ENCODE measurements at places on chromosomes 12 and 14.

- DNase-seq: peak; percentile 43
Measured at GRCh38 chr14:93906341-93907329, 20.5 kb upstream of the FAM181A start.

- no peak for DNase-seq
Measured at GRCh38 chr12:124862768-124863415, 772 bp downstream of the SCARB1 start.

DNA sequence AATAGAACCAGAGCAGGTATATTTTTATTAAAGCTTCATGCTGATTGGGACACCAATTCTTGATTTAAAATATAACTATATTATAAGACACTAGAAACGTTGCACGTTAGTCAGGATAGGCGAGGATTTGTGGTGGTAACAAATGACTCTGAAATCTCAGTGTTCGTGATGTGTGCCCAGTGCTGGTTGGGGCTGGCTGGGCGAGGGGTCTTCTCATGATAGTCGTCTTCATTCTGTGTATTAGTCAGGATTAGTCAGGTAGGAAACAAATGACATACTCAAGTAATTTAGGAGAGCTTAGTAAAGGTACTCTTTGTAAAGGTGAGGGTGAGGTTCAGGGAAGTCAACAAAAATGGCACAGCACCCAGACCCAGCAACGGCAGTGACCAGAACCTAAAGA, 73.9 kb upstream of the HIF1A start:
- DNase-seq: no peak

DNA sequence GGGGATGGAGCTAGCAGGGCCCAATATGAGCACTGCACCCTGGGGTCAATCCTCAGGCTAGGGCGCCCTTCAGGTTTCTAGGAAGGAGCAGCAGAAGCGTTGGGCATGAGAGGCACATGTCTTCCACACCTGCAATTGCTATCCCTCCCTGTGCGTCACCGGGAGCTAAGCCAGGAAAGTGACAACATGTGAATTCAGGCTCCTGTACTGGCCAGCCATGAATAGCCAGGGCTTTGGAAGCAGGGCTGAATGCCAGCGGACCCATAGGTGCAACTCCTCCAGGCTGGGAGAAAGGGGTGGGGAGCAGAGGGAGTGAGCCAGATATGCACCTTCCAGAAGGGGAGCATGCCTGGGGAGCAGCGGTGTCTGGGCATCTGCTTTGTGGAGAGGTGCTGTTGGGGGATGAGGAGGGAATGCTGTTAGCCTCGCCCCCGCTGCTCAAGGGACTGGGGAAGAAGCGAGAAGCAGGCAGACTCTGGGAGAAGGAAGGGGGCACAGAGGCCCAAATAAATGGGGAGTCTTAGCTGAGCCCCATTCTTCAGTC, 6.1 kb downstream of the HOXC5 start:
- no peak for DNase-seq

DNA sequence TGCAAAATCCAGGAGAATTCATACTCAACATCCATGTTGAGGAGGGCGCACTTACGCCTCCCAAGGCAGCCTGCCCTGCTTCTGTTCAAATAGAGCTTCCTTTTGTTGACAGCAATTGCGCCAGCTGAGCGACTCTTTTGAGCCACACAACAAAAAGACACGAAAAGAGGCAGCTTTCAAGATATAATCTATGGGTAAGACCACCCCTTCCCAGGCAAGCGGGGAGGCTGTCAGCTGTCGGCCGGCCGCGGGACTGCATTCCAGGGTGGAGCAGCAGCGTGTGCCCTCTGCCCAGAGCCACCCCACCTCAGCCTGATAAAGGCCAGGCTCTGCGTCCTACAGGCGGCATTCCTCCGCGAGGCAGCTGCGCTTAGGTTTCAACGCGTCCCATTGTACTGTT, 15.8 kb upstream of the STAB2 start:
- DNase-seq: no peak

DNA sequence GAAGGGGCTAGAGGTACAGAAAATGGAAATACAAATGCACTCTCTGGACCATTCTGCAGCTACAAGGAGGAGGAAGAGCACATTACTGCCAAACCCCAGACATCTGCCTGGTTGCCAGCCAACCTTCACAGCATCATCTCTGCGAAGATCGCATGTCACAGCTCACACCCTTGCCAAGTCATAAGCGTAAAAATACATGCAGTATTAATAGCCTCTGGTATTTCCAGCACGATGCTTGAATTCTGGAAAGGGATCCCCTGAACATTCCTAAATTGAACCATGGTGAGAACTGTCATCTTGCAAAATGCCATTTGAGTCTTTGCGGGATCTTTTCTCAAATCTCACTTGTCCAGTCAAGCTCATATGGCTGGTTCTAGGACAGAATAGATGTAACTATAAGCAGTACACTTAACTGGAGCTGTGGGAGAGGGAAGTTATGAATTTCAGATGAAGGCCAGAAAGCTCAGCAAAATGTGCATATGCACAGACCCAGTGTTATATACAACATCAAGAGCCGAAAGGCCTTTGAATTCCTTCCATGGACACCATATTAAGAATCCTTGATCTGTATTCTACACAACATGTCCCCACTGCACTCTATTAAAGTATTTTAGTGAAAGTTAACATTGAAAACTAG, 211.6 kb downstream of the DUSP6 start:
- no peak for DNase-seq

DNA sequence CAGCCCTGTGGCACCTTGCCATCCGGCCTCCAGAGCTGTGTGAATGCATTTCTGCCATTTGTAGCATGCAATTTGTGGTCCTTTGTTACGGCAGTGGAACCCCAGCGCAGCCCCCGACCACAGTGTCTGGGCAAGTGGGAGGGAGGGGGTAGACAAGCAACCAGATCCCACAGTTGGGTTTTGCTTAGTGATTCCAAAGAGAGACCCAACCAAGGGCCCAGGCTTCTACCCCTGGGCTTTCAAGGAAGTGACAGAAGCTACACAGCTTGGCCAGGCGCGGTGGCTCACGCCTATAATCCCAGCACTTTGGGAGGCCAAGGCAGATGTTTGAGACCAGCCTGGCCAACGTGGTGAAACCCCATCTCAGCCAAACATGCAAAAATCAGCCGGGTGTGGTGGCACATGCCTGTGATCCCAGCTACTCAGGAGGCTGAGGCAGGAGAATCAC, 17.8 kb downstream of the ZBTB42 start:
- no peak for DNase-seq

DNA sequence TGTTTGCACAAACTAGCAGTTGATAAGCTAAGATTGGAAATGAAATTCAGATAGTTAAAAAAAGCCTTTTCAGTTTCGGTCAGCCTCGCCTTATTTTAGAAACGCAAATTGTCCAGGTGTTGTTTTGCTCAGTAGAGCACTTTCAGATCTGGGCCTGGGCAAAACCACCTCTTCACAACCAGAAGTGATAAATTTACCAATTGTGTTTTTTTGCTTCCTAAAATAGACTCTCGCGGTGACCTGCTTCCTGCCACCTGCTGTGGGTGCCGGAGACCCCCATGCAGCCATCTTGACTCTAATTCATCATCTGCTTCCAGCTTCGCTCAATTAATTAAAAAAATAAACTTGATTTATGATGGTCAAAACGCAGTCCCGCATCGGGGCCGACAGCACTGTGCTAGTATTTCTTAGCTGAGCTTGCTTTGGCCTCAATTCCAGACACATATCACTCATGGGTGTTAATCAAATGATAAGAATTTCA, 335.6 kb downstream of the TMEM121 start:
- DNase-seq: no peak

- no peak for DNase-seq
Measured at GRCh38 chr12:15505616-15506015, 183.3 kb downstream of the PTPRO start.

GRCh38 chr14:90600619-90601018, 203.8 kb downstream of the CALM1 start:
- DNase-seq: no peak

DNA sequence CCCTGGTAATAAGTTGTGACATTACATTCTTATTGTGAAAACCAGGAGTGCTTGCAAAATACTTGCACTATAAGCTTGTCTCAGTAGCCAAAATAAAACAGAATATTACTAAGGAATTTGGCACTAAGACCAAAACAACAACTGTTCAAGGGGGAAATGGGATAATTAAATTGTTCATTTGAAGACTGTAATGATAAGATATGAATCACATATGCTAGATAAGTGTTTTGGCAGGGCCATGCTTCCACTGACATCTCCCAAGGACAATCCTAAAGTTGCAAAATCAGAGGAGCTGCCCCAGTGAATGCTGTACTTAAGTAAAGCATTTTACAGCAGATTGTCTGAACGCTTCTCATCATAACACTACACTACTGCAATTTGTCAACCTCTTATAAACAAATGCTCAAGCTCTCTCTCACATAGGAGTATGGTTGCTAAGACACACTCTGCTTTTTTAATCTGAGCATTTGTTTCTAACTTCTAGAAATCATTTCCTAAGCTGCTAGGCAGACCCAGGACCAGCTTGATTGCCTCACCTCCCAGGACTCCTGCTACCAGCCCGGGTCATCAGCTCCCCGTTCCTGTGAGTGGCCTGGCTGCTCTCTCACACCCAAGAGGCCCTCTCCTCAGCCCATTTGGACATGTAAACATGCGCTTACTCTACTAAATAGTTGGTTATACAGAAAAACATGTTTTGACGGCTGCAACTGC, 191.5 kb downstream of the PAX9 start:
- DNase-seq: no peak

DNA sequence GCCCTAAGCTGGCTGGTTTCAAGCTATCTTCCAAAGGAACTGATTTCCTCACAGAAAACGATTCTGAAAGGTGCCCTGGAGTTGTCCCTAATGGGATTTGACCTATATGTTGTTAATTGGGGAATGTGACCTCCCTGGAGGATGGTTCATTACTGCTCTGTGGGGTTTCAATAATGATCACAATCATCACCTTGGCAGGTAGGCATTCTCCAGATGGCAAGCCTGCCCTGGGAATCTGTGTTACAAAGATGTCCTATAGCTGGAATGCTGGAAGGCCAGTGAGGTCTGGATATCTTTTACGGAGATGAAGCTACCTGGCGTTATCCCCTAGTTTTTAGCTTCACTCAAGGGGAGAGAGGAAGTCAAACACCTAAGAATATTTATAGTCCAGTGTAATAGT, 167.6 kb downstream of the TTC8 start:
- no peak for DNase-seq

- DNase-seq: no peak
Measured at GRCh38 chr12:101826766-101827368, 3.9 kb downstream of the GNPTAB start.
